Cardiac ventricle fibroblast (primary cell): ENCODE measurements at places on chromosomes 11 and 22. TPM values are rescaled to one million over a fixed set of nuclear protein-coding genes. Genes with fewer than 3 reads are reported as not detected.

Gene SMC1B
- total RNA-seq: not detected in 2 replicates

Gene TREH
- total RNA-seq: not detected in 2 replicates

Gene PDE2A
- total RNA-seq: 3.6 and 4.3 TPM in 2 replicates

Gene C22orf15
- not detected in 2 replicates for total RNA-seq

Gene WBP2NL
- total RNA-seq: 0.19 and 0.39 TPM in 2 replicates

Gene MUC5B
- under 0.01 TPM in 1 of 2 replicates, not detected in the other for total RNA-seq

Gene TMA7B
- total RNA-seq: not detected in 2 replicates

Gene MS4A3
- total RNA-seq: not detected in 2 replicates

Gene TMEM109
- total RNA-seq: 54.5 and 59.8 TPM in 2 replicates

Gene NAALADL1
- 17.6 and 21.8 TPM in 2 replicates for total RNA-seq

Gene SPI1
- not detected in 2 replicates for total RNA-seq

Gene GAS2L1
- 16.2 and 16.6 TPM in 2 replicates for total RNA-seq

Gene HINFP
- total RNA-seq: 8.8 and 9.4 TPM in 2 replicates

Gene VPREB1
- total RNA-seq: not detected in 2 replicates

Gene ZNRF3
- total RNA-seq: 3.7 and 5.1 TPM in 2 replicates

Gene CEP126
- 4.1 and 4.2 TPM in 2 replicates for total RNA-seq

Gene DERL3
- total RNA-seq: 0.06 TPM in 1 of 2 replicates, not detected in the other

Gene RAB36
- total RNA-seq: 1.4 and 4.4 TPM in 2 replicates

Gene OR2D2
- not detected in 2 replicates for total RNA-seq

Gene CFAP300
- total RNA-seq: 9.3 and 13.4 TPM in 2 replicates

Gene MYOD1
- not detected in 2 replicates for total RNA-seq

Gene DNAJB7
- total RNA-seq: not detected in 2 replicates
